AG08395 (cell line): ENCODE measurements at places on chromosomes 6 and 20.

- peak; percentile 94 for DNase-seq
These were observed 76.8 kb downstream of the UNC5CL start for GRCh38 chr6:40962241-40962640.

- no peak for DNase-seq
These were observed 140.2 kb upstream of the RPS6KA2 start for GRCh38 chr6:166767230-166767629.

GRCh38 chr6:142669471-142670351, 275.3 kb downstream of the HIVEP2 start:
- DNase-seq = no peak

DNA sequence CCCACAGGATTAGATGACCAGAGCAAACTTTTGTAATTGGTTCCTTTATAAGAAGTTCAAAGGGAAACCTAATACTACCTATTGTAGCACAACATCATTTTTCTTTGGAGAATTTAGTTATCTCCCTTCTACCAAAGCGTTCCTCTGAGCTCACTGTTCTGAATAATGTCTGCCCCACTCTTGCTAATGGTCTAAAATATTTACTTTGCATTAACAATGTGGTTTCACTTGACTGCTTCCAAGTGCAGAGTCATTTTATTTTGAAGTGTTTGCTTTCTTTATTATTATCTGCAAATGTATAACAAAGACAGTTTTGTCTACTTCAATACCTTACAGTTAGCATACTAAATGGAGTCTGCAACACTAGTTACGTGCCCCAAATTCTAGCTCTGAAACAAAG, 15.0 kb downstream of the TRAPPC3L start:
- no peak for DNase-seq

GRCh38 chr20:35329435-35330139, 37.4 kb upstream of the FAM83C start:
- peak; percentile 53 for DNase-seq

GRCh38 chr20:36238760-36239159, 2.5 kb downstream of the AAR2 start:
- DNase-seq = no peak

- no peak for DNase-seq
These were observed 170.3 kb upstream of the FLRT3 start for GRCh38 chr20:14507711-14508110.

- peak; percentile 84 for DNase-seq
These were observed 25.2 kb downstream of the TRAM2 start for GRCh38 chr6:52551483-52552277.

DNA sequence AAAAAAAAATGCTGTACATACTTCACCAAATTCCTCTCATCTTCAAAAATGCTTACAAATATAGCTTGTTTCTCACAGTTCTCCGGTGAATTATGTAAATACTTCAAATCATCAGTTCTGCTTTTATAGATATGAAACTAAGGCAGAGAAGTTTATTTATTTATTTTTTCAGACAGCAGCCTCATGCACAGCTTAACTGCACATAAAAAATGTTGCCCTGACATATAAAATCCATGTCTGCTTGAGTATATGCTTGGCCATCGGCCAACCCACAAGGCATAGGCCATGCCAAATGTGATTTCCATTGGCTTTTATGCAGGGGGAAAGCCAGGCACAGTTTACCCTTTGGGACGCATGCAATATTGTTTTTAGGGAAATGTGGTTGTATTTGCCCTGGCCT, 57.3 kb upstream of the PHACTR2 start:
- DNase-seq = peak; percentile 18
